ENCODE measurements at places on chromosomes 5 and 9.

- no peak for DNase-seq
Observed at GRCh38 chr9:98158071-98158831, 34.2 kb downstream of the CORO2A start.

DNA sequence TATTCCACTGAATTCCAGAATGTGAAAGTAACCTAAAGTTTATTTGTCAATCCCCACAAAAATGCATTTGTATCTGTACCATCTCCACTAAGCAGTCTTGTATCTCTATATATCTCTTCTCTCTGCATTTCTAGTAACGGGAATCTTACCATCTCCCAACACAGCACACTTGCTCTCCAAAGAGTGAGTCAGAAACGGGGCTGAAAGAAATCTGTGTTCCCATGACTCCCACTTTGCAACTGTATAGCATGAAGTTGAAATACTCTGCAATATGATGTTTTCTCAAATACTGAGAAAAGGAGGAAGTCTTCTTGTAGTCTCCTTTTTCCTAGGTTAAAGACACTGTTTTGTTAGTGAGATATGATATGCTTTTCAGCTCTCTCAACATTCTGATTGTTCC is 848.8 kb upstream of the ACO1 start:
- no peak for DNase-seq

DNA sequence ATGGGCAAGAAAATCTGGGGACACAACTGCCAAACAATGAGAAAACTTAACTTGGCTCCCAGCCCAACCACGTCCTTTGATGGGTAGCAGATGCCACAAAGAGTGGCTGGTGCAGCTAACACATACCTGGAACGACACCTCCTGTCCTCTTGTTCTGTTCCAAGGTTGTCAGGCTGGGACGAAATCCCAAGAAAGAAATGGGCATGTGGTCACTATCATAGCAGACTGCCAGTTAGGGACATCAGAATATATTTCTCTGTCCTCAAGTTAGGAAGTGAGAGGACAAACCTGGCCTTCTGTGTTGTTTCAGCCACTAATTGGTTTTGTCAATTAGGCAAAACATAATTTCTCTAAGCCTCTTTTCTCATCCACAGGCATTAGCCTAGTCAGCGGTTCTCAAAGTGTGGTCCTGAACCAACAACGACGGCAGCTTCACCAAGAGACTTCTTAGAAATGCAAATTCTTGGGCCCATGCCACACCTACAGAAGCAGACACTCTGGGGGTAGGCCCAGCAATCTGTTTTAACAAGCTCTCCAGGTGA is 63.4 kb downstream of the RAPGEF1 start:
- no peak for DNase-seq

DNA sequence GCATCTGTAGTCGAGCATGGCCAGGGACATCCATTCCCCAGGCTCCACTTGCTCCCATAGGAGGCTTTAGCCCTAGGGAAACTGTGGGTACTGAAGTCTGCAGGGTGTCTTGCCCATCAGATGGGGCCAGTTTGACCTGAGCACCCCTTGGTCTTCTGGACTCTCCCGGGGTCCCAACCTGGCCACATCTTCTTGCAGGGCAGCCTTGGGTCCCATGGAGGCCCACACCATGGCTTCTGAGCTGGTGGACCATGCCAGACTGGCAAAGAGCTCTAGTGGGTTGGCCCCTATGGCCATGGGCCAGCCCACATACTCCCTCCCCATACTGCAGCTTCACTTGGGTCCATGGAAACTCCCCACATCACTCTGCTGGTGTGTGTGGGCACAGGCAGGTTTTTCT is 154.4 kb upstream of the PRLR start:
- no peak for DNase-seq

DNA sequence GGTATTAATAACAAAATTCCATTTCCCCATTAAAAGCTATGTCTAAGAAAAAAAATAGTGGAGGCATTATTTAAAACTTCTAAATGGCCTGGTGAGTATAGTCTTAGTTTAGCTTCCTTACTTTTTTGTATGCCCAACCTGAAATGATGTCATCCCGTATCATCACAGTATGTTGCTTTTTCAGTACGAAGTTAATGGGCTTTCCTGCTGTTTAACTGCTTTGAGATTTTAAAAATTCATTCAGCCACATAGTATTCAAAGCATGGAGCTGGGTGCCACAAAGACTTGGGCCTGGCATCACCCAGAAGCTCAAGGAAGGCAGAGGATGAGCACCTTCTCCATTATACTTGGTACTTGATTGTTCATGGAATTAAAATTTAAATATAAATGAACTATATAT is 7.4 kb downstream of the F2RL2 start:
- DNase-seq = no peak

DNA sequence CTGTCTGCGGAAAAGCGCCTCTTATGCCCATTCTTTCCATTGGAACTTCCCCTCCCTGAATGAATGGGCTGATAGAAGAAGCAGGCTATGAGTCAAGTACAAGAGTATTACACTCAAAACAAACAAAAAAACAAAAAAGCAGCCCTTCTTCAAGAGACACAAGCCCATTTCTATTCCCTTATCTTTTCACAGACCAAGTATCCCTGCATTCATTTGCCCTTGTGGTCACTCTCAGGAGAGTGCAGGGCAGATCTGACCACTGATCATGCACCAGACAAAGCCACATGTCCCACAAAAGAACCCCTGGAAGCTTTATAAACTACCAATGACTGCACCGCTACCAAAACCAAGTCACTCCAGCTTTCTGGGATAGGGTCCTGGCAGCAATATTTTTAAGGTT is 262.5 kb upstream of the TAS2R1 start:
- DNase-seq = no peak

GRCh38 chr5:154141745-154142221 is 48.8 kb upstream of the GALNT10 start:
- DNase-seq = no peak
